ENCODE measurements at places on chromosomes 6 and 20.

DNA sequence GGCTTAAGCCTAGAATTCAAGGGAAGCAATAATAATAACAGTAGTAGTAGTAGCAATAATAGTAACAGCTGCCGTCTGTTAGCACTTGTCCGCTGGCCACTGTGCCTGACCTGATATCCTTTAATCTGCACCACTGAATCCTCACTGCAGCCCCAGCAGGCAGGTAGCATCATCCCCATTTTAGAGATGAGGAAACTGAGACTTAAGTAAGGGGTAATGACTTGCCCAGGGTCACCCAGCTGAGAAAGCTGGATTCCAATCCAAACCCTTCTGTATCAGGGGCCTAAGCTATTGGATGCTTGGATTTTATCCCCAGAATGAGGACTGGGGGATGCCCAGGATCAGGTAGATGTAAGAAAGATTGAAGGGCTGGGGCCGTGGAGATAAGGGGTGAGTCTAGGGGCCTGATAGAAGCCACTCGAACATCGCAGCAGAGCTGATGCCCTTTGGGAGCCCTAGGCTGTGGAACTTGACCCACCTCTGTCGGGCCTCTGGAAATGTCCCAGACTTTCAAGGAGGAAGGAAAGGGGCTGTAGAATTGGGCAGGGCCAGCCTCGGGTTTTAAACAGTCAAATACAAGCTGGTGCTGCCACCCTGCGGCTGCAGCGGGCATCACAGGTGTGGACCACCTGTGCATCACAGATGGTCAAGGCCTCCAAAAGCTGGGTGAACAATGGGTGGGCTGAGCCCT is 102.1 kb upstream of the MYL9 start:
- peak; percentile 32 for DNase-seq

DNA sequence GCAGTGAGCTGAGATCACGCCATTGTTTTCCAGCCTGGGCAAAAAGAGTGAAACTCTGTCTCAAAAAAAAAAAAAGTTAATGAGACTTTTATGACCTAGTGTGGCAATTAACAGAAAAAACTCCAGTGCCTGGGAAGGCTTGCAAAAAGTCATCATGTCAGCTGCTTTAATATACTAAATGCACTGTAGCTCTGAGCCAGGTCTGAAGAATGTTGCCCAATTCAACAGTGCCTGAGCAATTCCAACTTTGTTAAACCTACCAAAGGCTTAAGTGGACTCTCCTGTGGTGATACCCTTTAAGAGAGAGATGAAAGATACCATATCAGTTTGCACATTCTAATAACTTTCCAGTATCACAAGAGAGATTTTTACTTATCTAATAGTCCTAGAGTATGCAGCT is 6.5 kb upstream of the ROS1 start:
- DNase-seq, result no peak

DNA sequence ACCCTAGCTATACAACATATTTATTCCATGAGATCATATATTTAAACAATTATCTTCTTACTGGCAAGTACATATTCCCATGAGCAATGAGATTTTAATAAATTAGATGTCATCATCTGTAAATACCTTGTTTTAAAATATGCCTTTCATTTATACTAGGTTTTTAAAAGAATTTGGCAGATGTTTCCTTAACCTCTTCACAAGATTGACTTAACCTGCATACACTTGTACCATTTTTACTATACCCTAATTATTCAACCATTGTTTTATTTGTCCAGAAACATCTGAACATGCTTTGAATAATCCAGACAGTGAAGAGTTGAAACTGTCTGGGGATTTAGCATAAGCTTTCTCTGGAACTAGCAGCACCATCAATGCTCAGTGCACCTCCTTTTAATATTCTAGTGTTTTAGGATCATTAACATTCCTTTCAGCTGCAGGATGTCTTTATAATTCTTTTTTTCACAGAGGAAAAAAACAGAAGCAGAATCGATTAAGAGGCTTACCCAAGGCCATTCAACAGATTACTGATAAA is 188.0 kb upstream of the TENT5A start:
- peak; percentile 55 for DNase-seq

DNA sequence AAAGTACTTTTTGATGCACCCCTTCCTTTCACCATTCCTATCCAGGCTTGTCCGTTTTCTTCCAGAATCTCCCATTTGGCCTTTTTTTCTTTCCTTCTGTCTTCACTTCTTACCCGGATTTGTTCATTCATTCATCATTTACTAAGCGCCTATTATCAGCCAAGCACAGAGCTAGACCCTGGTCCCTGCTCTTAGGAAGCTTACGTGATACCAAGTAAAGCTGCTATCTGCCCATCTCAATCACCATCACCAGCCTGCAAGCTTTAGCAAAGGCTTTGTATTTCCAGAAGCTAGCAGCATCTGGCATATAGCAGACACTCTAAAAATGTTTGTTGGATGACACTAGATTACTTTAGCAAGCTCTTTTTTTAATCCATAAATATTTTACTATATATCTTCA is 4.8 kb downstream of the NDRG3 start:
- no peak for DNase-seq

GRCh38 chr6:168574699-168575195 is 133.8 kb downstream of the SMOC2 start:
- DNase-seq, result peak; percentile 10

GRCh38 chr20:57792386-57793080 is 82.7 kb upstream of the PMEPA1 start:
- peak; percentile 10 for DNase-seq

- peak; percentile 99 for DNase-seq
These were observed 48.8 kb downstream of the FLRT3 start for GRCh38 chr20:14288341-14289330.

DNA sequence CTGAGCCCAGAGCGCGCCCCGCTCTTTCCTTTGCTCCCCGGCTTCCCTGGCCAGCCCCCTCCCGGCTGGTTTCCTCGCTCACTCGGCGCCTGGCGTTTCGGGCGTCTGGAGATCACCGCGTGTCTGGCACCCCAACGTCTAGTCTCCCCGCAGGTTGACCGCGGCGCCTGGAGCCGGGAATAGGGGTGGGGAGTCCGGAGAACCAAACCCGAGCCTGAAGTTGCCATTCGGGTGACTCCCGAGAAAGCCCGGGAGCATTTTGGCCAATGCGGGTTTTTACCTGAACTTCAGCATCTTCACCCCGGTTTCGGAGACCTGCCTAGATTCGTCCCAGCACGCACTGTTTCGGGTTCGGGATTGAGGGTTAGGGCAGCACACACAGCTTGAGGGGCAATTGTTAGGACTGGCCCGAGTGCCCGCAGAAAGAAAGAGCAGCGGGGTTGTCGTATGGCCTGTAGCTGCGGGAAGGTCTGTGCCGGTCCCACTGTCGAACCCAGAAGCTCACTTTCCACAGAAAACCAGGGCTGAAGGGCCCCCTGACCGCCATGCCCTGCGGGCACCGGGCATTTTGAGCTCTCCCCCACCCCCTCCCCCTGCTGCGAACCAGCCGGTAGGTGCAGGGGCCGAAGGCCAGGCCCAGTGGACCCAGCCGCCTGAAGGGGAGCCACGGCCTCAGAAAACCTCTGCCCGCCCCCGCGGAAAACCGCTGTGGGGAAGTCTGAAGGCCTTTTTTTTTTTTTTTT is 2.1 kb downstream of the FOXP4 start:
- no peak for DNase-seq

DNA sequence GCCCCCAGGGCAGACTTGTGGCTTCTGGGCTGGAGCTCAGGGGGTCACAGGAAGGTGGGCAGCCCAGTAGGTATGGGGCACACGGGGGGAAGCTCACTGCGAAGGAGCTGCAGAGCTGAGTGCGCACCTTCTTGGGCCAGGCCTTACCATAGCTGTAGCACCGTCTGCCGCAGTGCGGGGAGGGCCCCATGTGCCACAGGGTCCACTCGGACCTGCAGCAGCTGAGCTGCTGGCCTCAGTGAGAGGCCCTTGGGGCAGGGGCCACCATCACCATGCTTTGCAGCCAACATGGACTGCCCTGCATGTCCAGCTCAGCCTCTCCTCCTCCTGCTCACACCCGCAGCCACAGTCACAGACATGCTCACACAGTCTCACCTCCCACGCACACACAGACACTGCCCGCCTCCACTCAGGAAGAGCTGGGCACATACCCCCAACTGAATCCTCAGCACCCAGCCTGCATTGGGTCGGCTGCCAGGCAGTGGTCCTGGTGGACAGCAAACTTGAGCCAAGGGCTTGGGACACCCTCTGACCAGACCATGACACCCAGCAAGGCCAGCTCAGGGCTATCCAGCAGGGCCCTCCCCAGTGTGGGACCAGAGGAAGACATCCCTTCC is 35.3 kb downstream of the YTHDF1 start:
- no peak for DNase-seq

DNA sequence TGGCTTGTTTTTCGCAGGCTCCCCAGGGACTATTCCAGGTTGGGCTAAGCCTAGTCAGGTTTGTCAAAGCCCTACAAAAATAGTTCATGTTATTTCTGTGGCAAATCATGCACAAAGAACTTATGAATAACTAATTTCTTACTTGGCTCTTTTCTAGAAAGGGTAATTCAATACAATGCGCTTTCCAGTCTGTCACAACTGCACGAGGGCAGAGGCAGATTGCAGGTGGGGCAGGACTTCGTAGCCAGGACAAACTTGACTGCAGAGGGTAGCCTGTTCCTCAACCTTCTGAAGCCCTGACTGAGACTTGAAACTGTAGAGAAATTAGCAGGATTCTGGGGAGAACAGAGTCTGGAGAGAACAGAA is 253.5 kb downstream of the QKI start:
- no peak for DNase-seq

DNA sequence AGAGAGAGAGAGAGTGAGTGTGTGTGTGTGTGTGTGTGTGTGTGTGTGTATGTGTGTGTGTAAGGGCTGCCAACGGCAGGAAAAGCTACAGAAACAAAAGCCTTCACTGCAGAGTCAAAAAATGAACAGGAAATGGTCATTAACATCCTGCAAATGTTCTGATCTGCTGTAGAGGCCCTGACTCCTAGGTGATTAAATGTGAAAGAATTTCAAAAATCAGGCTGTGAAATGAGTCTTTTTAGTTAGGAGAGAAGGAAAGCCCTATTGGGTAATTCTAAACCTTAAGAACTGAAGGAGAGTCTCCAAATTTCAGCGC is 166.5 kb upstream of the MYLIP start:
- peak; percentile 73 for DNase-seq

- peak; percentile 73 for DNase-seq
These were observed 89.6 kb upstream of the NHSL1 start for GRCh38 chr6:138588805-138589434.

DNA sequence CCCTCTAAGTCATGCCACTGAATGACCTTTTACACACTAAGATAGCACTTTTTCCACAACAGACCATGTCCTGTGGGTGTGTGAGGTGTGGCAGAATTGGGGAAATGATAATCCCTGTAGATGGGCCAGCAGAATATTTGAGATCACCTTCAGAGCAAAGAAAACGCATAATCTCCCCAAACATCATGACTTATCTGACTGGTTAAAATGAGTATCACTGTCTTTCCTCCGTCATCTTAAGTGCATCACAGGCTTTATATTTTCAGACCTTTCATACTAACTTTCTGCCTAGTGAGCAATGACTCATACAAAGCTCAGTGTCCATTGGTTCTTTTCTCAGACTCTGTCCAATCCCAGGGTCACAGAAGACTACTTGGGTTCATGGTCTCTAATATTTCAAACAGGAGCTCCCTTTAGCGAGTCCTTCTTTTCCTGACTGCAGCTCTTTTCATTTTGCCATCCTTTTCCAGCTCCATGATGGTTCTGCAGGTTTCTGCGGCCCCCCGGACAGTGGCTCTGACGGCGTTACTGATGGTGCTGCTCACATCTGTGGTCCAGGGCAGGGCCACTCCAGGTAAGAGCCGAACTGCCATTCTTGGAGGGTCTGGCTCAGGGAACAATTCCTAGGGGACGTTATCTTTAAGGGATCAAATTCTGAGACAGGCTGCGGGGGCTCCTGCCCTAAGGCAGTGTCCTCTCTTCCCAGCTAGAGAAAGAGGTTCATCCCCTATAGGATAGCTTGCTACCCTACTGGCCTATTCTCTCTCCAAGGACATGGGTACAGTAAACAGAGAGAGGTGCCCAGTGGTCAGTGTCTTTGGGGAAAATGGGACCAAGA is at the start of gene HLA-DPB1:
Gene HLA-DPB1, plus strand, starts transcription at position 423 of the 838 bp plus-strand sequence. Its CDS starts 52 bp downstream, at position 475.
- peak; percentile 73 for DNase-seq

- no peak for DNase-seq
These were observed 12.8 kb downstream of the TRAF3IP2 start for GRCh38 chr6:111592726-111593511.

DNA sequence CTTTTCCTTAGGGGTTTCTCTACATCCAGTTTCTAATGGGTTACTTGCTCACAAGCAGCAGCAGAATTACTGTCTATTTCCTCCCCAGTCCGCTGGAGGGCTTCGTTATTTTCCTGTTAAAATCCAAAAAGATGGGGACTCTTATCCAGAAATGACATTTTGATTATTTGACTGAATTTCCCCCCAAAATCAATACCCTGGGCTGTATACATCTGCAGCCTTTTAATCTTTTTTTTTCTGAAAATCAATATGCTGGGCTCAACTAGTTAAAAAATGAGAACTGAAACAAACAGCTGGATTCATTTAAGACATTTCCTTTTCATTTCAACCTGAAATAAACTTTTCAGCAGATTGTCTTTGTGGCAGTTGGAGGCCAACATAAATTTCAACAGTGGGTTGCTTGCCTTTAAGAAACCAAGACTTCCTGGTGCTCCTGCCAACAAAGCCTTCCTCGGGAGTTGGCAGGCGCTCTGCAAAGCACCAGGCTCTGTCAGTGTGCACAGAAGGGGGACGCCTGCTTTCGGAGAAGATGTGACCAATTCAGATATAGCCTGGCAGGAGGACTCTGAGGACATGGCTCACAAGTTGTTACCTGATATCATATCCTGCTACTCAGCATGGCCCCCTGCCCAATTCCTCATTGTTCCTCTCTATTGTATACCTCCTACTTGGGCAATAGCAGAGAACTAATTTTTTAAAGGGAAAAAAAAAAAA is 204.7 kb upstream of the ARG1 start:
- DNase-seq, result peak; percentile 5

DNA sequence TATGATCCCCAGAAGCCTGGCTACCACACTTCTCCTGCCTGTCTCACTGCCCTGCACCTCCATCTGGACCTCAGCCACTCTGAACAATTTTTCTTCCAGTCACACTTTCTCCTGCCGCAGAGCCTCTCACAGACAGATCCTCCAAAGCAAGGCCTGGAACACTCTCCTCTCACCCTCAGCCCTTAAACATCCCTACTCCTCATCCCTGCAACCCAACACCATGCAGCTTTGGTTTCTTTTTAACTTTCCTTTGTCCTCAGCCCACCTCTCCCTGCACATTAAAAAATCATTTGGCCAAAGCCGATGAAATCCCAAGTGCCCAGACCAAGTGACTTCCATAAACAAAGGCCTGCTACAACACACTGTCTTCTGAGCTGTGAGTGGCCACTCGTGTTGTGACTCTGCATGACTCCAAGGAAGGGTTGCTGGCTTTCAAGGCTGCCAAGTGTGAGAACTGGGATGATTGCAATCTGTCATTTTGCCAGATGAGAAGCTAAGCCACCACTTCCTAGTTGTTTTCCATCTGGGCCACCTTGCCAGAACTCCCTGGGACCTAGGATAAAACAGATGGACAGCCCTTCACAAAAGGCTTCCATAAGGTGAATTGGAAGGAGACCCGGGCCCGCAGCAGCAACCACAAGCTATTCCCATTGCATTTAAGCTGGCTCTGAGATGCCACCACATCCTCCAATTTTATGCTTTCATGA is 144.4 kb upstream of the SSTR4 start:
- DNase-seq, result no peak

- DNase-seq, result peak; percentile 58
These were observed 142.3 kb downstream of the FARS2 start for GRCh38 chr6:5403609-5404008.

- peak; percentile 40 for DNase-seq
These were observed 146.6 kb downstream of the DHX35 start for GRCh38 chr20:39108746-39109145.

- no peak for DNase-seq
These were observed 116.2 kb upstream of the MMS22L start for GRCh38 chr6:97399208-97399607.

GRCh38 chr20:24135781-24136180 is 147.2 kb upstream of the GGTLC1 start:
- no peak for DNase-seq

Data from bronchial epithelial cell (primary cell).